ENCODE measurements at places on chromosomes 3 and 15.

DNA sequence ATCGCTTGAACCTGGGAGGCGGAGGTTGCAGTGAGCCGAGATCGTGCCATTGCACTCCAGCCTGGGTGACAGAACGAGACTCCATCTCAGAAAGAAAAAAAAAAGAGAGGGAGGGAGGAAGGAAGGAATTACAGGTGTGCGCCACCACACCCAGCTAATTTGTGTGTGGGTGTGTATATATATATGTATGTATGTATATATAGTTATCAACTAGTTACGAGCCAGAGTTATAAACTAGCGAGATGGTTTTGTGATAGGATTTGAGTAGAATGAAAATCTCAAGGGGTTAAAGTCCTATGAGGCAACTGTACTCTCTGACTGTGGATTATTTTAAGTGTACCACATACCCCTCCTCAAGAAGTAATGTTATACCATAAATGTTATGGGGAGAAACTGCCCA lies 50.9 kb upstream of the SIN3A start:
- DNase-seq, result no peak

- no peak for DNase-seq
These were observed 30.8 kb upstream of the BHLHE40 start for GRCh38 chr3:4948395-4948794.

- no peak for DNase-seq
These were observed 28.4 kb downstream of the P3H2 start for GRCh38 chr3:190092250-190092649.

GRCh38 chr15:101538996-101539395 lies 49.5 kb upstream of the PCSK6 start:
- DNase-seq, result no peak

DNA sequence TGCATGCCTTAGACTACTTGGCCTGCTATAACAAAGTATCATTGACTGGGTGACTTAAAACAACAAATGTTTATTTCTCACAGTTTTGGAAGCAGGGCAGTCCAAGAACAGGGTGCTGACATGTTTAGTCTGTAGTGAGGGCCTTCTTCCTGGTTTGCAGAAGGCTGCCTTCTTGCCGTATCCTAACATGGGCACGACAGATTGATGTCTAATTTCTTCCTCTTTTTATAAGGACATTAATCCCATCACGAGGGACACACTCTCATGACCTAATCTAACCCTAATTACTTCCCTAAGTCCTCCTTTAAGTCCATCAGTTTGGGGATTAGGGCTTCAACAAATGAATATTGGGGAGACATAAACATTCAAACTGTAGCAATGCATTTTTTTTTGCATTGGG lies 10.9 kb upstream of the GOLGA8B start:
- no peak for DNase-seq

DNA sequence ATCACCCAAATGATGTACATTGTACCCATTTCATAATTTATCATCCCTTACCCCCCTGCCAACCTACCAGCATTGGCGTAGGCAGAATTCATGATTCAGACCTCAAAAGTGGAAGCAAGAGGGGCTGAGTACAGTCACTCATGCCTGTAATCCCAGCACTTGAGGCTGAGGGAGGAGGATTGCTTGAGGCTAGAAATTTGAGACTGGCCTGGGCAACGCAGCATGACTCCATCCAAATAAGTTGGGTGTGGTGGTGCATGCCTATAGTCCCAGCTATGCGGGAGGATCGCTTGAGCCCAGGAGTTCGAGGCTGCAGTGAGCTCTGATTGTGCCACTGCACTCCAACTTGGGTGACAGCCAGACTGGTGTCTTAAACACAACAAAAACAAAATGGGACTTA lies 10.4 kb downstream of the TTC14 start:
- no peak for DNase-seq

Measured in ascending aorta (tissue), 2 donors.